Sciatic nerve (tissue), 2 donors: ENCODE measurements at places on chromosomes 3 and 15. TPM values are rescaled to one million over a fixed set of nuclear protein-coding genes. Genes with fewer than 3 reads are reported as not detected.

GRCh38 chr15:50431204-50431603, 7.0 kb downstream of the USP8 start:
- DNase-seq: no peak

DNA sequence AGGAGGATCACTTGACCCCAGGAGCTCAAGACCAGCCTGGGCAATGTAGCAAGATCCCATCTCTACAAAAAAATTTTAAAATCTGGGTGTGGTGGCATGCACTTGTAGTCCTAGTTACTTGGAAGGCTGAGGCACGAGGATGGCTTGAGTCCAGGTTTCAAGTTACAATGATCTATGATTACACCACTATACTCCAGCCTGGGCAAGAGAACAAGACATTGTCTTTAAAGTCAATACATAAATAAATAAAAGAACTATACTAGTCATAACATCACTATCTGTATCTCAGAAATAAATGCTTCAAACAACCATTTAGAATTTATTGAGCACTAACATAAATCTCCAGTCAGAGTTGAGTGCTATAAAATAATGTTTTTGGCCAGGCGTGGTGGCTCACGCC, 8.5 kb upstream of the PHLDB2 start:
- DNase-seq: no peak

- no peak for DNase-seq
Observed at GRCh38 chr3:45746777-45747622, 49.3 kb downstream of the SLC6A20 start.

Gene UNC13C
- 0.04 TPM for total RNA-seq

Gene PLA2G4E
- total RNA-seq: not detected

- DNase-seq: no peak
Observed at GRCh38 chr15:78424673-78425072, 13.3 kb upstream of the IREB2 start.

Gene CHRD
- 27.0 TPM for total RNA-seq

DNA sequence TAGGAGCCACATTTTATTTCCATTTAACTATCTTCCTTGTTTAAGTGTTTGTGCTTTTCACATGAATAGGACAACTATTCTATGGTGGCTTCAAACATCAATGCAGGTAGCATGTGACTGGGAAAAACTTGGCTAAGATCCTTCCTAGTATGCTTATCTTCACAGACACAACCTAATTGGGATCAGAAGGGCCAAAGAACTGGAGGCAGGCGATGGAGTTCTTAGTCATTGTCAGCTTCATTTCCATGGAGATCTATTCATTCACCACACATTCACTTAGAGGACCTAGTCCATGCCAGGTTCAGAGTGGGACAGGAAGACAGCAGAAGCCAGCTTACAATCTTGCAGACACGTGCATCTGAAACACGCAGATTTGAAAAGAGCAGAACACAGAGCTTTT, 277.5 kb upstream of the PPP2R3A start:
- no peak for DNase-seq
